NCI-H510A (cell line): ENCODE measurements at places on chromosomes 5 and 9.

DNA sequence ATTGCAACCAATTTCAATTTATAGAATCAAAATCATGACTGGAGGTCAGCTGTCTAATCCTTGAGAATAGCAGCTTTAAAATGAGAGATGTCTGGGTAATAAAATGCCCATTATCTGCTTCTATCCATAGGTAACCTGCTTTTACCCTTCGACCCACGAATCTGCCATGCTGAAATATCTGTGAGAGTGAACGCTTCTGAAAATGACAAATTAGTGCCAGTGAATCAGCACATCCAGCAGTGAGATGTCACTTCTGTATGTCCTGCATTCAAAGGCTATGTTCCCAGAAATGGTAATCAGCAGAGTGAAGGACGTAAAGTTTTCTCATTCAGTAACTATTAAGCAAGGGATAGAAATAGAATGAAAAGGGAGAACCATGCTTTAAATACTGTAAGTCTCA is 532.4 kb upstream of the ITGA1 start:
- no peak for DNase-seq

- no peak for DNase-seq
Observed at GRCh38 chr5:177601126-177601525, 1.2 kb downstream of the B4GALT7 start.

DNA sequence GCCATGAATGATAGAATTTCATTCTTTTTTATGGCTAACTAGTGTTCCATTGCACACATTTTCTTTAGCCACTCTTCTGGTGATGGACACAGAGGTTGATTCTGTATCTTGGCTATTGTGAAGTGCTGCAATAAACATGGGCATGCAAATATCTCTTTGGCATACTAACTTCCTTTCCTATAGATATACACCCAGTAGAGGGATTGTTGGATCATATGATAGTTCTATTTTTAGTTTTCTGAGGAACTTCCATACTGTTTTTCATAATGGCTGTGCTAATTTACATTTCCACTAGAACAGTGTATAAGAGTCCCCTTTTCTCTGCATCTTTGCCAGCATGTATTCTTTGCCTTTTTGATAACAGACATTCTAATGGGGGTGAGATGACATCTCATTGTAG is 50.4 kb upstream of the CDK5RAP2 start:
- no peak for DNase-seq

DNA sequence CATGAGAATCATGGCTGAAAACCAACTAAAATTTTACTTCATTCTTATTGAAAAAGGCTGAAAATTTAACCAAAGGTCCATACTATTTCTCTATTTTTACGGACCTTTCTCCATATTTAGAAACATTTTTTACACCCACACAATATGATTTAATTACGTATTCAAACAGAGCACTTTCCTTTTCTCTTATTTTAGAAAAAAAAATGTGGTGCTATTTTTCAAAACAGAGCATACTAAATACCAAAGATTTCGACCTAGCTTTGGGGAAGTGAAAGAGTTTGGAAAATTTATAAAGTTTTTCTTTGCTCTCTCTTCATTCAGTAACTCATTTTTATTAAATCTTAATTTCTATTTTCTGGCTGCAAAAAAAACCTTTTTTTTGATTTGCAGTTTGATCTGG is 38.1 kb downstream of the RNF145 start:
- DNase-seq, result no peak

- DNase-seq, result no peak
Observed at GRCh38 chr9:120735415-120736126, 21.3 kb upstream of the MEGF9 start.

- DNase-seq, result no peak
Observed at GRCh38 chr5:31492869-31493268, 39.0 kb downstream of the DROSHA start.

GRCh38 chr9:13586587-13587374 is 307.3 kb upstream of the MPDZ start:
- no peak for DNase-seq

GRCh38 chr9:69657269-69657668 is 14.9 kb downstream of the APBA1 start:
- no peak for DNase-seq

DNA sequence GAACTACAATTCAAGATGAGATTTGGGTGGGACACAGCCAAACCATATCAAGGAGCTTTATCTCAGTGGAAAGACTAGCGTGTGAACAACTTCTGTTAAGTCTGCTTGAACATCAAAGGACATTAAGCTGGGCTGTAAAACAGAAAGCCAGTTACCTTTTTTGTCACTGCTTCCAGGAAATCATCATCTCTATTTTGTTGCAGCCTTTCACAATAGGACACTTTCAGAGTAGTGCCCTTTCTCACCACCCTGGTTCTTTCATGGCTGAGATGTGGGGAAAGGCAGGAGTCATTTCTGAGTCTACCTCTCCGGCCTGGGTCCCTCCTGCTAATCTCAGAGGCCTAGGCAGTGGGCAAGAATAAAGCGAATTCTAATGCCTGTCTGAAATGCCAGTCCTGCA is 96.2 kb upstream of the PPP1R2B start:
- DNase-seq, result no peak

GRCh38 chr9:86469476-86470250 is 115.5 kb upstream of the TUT7 start:
- no peak for DNase-seq
